ENCODE measurements at places on chromosomes 11 and 22.

DNA sequence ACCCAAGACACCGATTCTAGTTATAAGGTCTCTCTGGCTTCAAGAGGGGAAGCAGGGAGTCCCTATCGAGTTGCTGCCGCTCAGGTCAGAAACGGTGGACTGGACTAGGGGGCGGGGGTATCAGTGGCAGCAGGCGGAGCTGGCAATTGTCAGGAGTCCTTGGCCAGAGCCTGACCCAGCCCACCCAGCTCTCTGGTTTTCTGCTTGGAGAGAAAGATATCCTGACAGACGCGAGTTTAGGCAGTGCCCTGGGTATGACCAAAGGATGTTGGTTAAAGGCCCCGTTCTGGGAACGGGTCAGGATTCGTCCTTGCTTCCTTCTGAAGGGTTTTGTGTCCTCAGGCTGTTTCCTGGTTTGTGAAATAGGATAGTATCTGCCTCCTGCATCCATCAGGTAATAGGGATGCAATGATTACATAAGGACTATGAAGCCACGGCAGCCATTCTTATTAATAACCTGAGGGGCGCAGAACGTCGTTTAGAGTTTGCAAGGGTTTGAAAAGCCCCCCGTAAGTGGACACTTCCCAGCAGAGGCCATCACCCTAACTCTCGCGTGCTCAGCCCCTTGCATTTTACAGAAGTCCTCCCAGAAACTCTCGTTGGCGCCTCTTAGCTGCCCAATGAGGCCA lies 700 bp upstream of the DEPDC5 start:
- peaks cover 47% of the 10 kb centered on the region for H3K4me1 ChIP-seq
- H3K27ac ChIP-seq: peak overlapping the region; percentile 95
- DNase-seq: peak; percentile 81
- H3K36me3 ChIP-seq: peaks cover 6% of the 10 kb centered on the region
- no peaks in the 10 kb centered on the region for H3K27me3 ChIP-seq

- no peak overlapping the region for H3K4me3 ChIP-seq
- H3K27ac ChIP-seq: no peak overlapping the region
- H3K27me3 ChIP-seq: no peaks in the 10 kb centered on the region
- no peaks in the 10 kb centered on the region for H3K4me1 ChIP-seq
Measured at GRCh38 chr11:133911171-133911570, 45.6 kb downstream of the IGSF9B start.

- no peaks in the 10 kb centered on the region for H3K36me3 ChIP-seq
- H3K4me3 ChIP-seq: no peak overlapping the region
- no peaks in the 10 kb centered on the region for H3K27me3 ChIP-seq
- DNase-seq: no peak
- peaks cover 9% of the 10 kb centered on the region for H3K4me1 ChIP-seq
Measured at GRCh38 chr22:42863349-42863961, 6.4 kb upstream of the ARFGAP3 start.

DNA sequence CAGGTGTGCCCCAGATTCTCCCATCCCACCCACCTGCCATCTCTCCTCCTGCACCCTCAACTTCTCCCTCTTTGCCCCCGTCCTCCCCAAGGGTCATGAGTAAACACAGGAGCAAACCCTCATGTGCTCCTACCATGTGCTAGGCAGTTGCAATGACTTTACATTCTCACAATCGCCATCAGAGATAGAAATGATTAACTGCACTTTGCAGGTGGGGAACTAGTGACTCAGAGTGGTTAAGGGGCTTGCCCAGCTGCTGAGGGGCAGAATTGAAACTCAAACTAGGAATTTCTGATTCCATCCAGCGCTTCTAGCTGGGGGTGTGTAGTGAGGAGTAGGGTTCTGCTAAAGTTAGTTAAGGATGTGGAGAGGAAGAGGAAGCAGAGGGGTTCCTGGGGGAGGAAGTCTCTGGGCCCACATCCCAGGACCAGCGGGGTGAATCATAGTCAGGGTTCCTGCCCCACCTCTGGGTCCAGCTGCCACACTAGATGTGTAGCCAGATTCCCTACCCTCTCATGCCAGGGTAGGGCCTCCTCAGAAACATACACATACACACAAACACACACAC lies 16.0 kb upstream of the PRG2 start:
- H3K36me3 ChIP-seq: peaks cover 50% of the 10 kb centered on the region
- DNase-seq: no peak
- no peak overlapping the region for H3K4me3 ChIP-seq
- peaks cover 12% of the 10 kb centered on the region for H3K4me1 ChIP-seq

- H3K36me3 ChIP-seq: no peaks in the 10 kb centered on the region
- no peak overlapping the region for H3K4me3 ChIP-seq
- H3K4me1 ChIP-seq: no peaks in the 10 kb centered on the region
Measured at GRCh38 chr11:19185036-19185435, 16.7 kb downstream of the CSRP3 start.

- no peaks in the 10 kb centered on the region for H3K27me3 ChIP-seq
- no peak overlapping the region for H3K4me3 ChIP-seq
- no peak for DNase-seq
- peaks cover 12% of the 10 kb centered on the region for H3K36me3 ChIP-seq
- H3K27ac ChIP-seq: no peak overlapping the region
- no peaks in the 10 kb centered on the region for H3K4me1 ChIP-seq
Measured at GRCh38 chr22:46425016-46425415, 89.5 kb downstream of the TRMU start.

GRCh38 chr11:75955443-75955842 lies 140.4 kb downstream of the UVRAG start:
- DNase-seq: no peak
- H3K27me3 ChIP-seq: no peaks in the 10 kb centered on the region
- no peaks in the 10 kb centered on the region for H3K4me1 ChIP-seq
- H3K4me3 ChIP-seq: no peak overlapping the region
- no peaks in the 10 kb centered on the region for H3K36me3 ChIP-seq

- H3K4me3 ChIP-seq: no peak overlapping the region
- H3K4me1 ChIP-seq: no peaks in the 10 kb centered on the region
- no peaks in the 10 kb centered on the region for H3K36me3 ChIP-seq
- no peaks in the 10 kb centered on the region for H3K27me3 ChIP-seq
- no peak for DNase-seq
Measured at GRCh38 chr11:86390487-86390886, 15.8 kb downstream of the CCDC81 start.

- H3K4me3 ChIP-seq: peak within 1 kb of the TSS; percentile 78
- DNase-seq: peak; percentile 84
- H3K27me3 ChIP-seq: no peaks in the 10 kb centered on the region
Measured at GRCh38 chr11:35943713-35944502, at the start of gene LDLRAD3. TSS of gene LDLRAD3 (plus strand) at chr11:35944062. CDS start at chr11:35944099, 37 bp downstream.
